ENCODE measurements at places on chromosomes 1 and 21.

GRCh38 chr1:205523261-205523890 is 18.9 kb downstream of the CDK18 start:
- DNase-seq: no peak

DNA sequence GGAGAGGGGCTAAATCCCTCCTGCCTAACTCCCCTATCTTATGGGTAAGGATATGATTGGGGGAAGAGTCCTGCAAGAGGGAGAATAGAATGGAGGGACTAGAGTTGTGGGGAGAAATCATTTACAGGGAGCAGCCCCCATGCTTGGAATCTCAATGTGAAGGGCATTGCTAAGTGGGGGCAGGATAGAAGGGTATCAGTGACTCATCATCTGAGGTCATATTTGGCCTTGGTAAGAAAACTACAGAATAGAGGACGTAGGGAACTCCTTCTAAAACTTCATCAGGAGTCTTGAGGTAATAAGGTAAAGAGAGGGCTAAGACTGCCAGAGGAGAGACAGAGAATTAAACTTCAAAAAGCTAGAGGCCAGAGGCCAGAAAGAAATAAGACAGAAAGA is 487 bp downstream of the HJV start:
- no peak for DNase-seq

- no peak for DNase-seq
These were observed 91.7 kb downstream of the C1orf94 start for GRCh38 chr1:34268311-34268954.

GRCh38 chr1:232952514-232953499 is 2.4 kb downstream of the NTPCR start:
- peak; percentile 30 for DNase-seq

DNA sequence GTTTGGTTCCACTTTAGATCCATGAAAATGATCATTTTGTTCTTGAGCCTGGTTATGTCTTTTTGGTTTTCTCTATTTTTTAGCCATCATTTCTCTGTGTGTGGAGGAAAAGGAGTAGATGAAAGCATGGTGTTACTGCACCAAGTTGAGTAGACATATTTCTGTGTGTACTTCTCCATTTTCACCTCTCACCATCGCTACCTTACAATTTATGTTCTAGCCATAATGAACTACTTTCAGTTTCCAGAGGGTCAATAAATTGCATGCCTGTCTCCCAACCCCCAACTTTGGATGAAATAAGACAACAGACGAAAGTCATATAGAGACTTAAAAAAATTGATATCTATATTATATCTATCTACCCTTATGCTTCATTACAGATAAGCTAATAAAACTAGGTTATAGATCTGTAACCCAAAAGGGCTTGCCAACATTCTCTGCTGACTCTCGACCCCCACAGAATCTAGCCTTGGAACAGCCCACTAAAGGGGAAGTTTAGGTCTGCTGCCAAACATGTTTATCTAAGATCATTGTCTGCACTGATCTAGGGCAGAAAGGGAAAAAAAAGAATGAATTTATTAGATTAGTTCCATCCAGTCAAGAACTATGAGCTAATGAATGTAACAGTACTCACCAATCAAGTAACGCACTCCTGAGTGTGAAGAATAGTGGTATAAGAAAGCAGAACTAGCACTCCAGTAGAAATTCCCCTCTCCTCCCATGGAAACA is 7.5 kb upstream of the MAN1A2 start:
- DNase-seq: no peak

DNA sequence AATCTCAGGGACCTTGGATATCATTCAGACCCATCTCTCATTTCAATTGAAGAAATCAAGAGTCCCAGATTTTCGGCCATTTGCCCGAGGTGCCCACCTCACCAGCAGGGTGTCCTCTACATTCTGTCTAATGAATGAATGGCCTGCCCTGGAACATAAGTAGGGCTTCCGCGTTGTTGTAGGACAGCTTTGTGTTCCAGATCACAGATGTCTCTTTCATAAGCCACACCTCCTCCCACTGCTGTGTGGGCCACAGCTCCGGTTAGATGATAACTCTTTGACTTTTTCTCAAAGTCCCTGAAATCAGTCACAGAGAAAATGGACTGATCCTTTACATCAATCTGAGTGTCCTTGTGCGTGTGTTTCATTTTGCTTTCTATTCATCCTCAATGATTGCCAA is 144.4 kb downstream of the RGS7 start:
- no peak for DNase-seq

DNA sequence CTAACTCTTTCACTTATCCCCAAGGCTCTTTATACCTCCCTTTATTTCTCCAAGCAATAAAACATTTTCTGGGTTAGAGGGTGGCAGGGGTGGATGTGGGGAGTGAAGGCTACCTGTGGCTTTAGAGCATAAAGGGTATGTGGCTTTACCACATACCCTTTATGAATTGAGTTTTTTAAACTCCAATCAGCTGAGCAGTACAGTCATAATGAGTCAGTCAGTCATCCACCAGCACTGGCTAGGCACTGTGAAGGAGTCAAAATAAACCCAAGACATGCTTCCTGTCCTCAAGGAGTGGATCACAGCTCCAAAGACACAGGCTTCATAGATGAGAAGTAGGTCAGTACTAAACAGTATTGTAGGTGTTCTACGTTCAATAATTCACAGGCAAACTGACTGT is 2.6 kb upstream of the TDRD10 start:
- no peak for DNase-seq

GRCh38 chr1:43960798-43961197 is 9.0 kb upstream of the DPH2 start:
- no peak for DNase-seq

DNA sequence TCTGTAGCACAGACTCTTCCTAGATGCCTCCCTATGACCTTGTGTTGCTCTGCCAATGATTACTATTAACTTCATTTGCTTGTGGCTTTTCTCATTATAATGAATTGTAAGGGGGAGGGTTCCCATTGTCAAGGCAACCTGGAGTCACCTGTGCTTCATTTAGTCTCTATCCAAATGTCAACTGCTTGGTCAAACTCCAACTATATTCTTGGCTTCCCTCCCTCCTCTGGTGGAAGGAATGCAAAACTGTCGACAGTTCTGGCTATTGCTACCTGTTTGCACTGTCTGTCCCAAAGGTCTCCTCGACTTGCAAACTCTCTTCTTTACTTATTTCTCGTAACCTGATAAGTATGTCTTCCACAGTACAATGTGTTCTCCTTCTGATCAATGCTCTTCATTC is 100.3 kb downstream of the CACNA1E start:
- DNase-seq: no peak

- no peak for DNase-seq
These were observed 29.5 kb upstream of the TGFB2 start for GRCh38 chr1:218315638-218316037.

DNA sequence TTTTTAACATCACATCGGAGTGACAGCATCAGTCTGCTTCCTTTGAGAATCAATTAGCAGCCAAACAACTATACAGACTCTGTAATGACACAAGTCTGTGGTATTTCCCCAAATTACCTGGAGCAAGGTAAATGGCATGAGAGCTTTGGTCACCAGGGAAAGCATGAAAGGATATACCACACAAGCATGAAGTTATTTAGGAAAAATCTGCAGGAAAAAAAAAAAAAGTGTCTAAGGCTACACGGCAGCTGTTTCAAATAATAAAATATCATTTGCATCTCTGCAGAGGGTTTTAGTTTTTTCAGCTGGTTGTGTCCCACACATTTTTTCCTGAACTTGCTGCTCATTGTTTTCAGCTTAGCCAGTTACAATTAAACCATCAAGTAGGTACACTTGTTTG is 234.7 kb downstream of the TTLL7 start:
- DNase-seq: no peak

DNA sequence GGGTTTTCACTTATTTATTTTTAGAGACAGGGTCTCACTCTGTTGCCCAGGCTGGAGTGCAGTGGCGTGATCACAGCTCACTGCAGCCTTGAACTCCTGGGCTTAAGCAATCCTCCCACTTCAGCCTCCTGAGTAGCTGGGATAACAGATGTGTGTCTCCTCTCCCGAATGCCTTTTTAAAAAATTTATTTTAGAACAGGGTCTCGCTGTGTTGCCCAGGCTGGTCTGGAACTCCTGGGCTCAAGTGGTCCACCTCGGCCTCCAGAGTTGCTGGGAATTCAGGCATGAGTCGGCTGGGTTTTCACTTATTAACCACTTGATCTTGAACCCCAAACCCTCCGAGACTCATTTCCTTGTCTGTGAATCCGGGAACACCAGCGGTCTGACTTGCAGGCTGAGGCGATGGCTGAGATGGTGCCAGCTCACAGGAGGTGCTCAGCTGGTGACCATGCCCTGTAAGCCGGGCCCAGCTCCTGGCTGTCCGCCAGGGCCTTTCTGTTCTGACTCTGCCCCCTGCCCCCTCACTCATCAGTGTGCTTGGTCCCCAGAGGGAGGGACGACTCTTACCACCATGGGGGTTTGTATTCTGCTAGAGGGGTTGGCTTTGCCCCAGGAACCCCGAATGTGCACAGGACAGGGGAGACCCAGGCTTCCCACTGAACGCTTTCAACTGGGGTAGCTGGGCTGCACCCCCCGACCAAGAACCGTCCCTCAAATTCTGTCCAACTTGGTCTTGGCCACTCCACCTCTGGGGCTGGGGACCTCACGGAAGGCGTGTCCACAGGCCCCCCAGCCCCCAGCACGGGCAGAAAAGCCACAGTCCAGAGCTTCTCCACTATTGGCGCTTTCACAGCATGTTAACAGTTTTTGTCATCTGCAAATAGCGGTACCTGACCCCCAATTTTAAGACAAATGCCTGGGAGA is 22.5 kb downstream of the MMEL1 start:
- DNase-seq: no peak

DNA sequence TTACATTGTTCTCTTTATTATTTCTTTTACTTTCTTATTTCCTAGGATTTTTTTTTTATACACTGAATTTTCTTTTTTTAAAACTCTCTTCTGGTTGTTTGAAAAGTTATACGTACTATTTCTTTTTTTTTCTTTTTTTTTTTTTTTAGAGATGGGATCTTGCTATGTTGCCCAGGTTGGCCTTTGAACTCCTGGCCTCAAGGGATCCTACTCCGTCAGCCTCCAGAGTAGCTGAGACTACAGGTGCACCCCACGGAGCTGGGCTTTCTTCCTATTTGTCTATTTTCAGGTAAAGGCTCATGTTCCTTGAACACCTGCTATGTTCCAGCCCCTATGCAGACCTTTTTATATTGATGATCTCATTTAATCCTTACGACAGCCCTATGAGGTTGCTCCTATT is 29.4 kb upstream of the DYRK1A start:
- no peak for DNase-seq

DNA sequence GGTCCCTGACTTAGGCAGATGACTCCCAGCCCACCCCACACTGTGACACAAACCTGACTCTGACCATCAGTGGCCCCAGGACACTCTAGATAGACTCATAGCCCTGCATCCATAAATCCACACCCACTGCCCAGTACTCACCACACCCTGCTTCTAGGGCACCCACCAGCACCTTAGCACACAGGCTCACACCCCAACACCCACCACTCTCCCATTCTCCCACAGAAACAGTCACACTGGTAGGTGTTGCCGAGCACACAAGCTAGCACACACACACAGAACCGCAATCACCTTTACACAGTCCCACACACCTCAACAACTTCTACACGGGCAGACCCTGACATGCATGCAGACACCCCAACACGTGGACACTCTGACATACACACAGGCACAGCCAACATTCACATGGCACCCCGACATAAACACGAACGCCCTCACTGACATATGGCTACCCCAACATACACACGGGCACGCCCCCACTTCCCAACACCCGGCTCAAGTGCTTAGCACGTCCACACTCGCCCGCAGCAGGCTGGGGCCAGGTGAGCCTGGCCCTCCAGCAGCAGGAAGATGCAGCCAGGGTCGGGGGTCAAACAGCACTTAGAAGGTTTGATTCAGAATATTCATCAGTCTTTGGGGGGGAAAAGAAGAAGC is 105.5 kb upstream of the TARDBP start:
- DNase-seq: no peak

DNA sequence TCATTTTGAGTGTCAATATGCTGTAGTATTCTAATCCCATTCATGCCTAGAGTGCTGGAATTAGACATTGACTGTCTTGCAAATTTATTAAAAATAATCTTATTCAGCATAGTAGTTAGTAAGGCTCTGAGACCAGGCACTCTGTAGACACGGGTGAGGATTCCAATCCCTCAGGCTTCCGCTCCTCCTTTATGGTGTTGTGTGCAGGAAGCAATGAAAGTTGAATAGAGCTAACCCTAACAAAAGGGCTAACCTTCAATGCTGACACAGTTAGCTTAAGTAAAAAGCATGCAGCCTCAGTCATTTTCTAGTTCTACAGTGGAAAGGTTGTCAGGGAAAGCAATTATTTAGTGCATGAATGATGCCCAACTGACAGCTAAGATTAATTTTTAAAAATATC is 199.6 kb upstream of the SGIP1 start:
- DNase-seq: no peak

DNA sequence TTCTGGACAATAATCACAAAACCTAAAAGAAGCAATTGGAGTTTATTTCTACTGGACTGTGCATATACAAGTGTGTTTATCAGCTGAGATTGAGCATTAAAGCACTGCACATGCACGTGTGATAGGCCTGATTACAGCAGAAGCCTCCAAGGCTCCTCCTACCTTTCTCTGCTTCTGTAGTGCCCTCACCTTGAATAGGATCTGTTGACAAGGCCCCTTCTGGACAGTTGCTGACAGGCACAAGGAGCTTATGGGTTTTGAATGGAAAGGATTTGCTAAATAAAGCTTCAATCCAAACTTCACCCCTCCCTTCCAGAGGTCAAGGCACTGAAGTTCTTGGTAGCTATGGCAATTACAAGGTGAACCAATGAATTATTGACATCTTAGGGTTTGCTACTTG is 7.9 kb upstream of the SGIP1 start:
- no peak for DNase-seq

DNA sequence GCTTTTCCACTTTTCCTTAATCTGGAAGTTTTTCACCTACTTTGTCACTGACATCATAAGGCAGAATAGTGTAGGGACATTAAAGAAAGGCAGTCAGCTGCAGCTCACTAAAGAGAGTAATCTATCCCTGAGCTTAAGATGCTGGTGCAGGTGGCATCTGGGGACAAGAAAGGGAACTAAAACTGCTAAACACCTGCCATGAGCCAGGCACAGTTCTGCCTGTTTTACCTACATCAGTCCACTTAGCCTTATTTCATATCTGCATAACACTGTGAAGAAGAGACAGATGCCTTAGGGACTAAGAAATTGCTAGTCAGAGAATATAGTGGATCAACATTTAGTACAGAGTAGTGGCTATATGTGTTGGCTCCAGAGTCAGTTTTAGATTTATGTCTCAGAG is 88.1 kb downstream of the GPATCH2 start:
- DNase-seq: no peak

DNA sequence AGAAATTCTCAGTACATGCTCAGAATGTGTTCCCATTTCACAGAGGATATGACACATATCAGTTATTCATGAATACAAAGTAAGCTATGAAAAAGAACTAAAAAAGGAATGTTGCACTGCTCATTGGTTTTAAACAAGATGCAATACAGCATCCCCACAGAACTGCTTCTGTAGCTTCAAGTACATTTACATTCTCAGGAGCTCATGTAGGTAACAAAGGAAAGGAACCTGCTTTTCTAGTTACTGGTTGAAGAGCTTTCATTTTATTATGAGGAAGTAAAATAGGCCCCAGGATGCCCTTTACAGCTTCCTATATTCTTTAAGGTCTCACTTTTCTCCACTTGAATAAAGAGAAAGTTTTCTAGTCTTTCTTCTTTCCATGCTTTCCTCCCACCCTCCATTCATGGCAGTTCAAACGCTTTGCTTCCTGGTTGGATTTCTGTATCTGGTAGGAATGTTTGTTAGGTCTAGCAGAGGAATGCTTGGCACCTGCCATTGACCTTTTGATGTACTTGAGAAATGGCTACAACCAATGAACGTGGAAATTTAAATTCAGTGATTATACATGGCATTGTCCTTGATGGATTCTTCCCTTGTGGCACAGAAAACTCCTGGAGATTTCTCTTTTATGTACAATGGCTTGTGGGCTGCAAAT is 27.1 kb upstream of the KCNK2 start:
- DNase-seq: no peak
